ENCODE measurements at places on chromosomes 6 and 20.

- DNase-seq: no peak
- no peaks in the 10 kb centered on the region for H3K36me3 ChIP-seq
Measured at GRCh38 chr6:130602151-130602770, 224.9 kb upstream of the SMLR1 start.

GRCh38 chr6:117206944-117207687 lies 58.2 kb upstream of the VGLL2 start:
- no peaks in the 10 kb centered on the region for H3K27me3 ChIP-seq
- DNase-seq: no peak
- H3K4me1 ChIP-seq: no peaks in the 10 kb centered on the region
- no peak overlapping the region for H3K27ac ChIP-seq
- no peaks in the 10 kb centered on the region for H3K36me3 ChIP-seq

GRCh38 chr20:18001131-18001921 lies 32.5 kb downstream of the MGME1 start:
- no peaks in the 10 kb centered on the region for H3K4me1 ChIP-seq
- no peaks in the 10 kb centered on the region for H3K36me3 ChIP-seq
- no peak overlapping the region for H3K4me3 ChIP-seq

GRCh38 chr20:45174434-45175364 lies at the start of gene PI3:
Gene PI3 (plus strand): TSS chr20:45174902. CDS start chr20:45174923, 21 bp downstream.
- no peaks in the 10 kb centered on the region for H3K4me1 ChIP-seq
- no peak for DNase-seq
- H3K36me3 ChIP-seq: no peaks in the 10 kb centered on the region
- no peaks in the 10 kb centered on the region for H3K27me3 ChIP-seq
- no peak within 1 kb of the TSS for H3K4me3 ChIP-seq

DNA sequence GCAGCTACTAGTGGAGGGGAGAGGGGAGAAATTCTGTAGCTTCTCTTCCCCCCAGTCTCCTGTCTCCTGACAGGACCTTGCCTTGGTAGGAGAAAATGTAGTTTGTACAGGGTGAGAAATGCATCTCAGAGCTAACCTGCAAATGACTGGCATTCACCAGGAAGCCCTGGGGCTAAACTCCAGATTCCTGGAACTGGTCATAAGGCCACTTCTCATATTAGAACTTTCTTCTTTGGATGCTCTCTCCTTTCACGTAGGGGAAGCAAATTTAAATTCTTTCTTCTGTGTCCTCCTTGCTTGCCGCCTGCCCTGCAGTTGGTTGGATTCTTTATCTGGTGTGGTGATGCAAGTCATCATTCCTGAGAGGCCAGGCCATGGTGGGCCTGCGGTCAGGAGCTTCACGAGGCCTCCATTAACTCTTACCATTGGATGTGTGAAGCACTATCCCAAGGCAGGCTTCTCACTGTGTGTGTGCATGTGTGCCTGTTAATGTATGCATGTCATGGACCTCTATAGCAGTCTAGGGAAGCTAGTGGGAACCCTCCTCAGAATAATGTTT lies 182.0 kb downstream of the PHF3 start:
- H3K4me3 ChIP-seq: no peak overlapping the region
- H3K36me3 ChIP-seq: no peaks in the 10 kb centered on the region
- no peaks in the 10 kb centered on the region for H3K27me3 ChIP-seq
- no peaks in the 10 kb centered on the region for H3K4me1 ChIP-seq

DNA sequence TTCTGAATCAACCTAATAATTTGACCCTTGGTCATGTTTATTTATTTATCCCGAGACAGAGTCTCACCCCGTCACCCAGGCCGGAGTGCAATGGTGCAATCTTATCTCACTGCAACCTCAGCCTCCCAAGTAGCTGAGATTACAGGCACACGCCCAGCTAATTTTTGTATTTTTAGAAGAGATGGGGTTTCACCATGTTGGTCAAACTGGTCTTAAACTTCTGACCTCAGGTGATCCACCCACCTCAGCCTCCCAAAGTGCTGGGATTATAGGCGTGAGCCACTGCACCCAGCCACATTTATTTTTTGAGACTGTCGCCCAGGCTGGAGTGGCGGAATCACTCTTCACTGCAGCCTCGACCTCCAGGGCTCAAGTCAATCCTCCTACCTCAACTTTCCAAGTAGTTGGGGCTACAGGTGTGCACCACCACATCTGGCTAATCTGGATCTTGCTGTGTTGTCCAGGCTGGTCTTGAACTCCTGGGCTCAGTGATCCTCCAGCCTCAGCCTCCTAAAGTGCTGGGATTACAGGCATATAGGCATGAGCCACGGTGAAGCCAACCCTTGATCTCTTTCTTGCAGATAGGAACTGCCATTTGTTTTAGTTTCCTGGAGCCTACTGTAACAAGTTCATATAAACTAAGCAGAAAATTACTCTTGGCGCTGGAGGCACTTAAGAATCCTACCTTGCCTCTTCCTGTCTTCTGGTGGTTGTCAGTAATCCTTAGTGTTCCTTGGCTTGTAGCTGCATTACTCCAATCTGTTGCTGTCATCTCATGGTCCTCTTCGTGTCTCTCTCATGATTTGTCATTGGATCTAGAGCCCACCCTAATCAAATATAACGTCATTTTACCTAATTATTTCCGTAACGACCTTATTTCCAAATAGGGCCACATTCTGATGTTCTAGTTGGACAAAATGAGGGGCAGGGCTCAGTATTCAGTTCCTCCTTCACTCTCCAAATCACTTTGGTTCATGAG lies 2.3 kb downstream of the RPS18 start:
- H3K4me3 ChIP-seq: no peak overlapping the region
- H3K4me1 ChIP-seq: peaks cover 6% of the 10 kb centered on the region
- H3K27me3 ChIP-seq: no peaks in the 10 kb centered on the region
- H3K27ac ChIP-seq: no peak overlapping the region
- H3K36me3 ChIP-seq: peaks cover 48% of the 10 kb centered on the region

GRCh38 chr6:79808921-79809320 lies 138.4 kb downstream of the ELOVL4 start:
- DNase-seq: no peak
- H3K4me3 ChIP-seq: no peak overlapping the region
- no peak overlapping the region for H3K27ac ChIP-seq
- no peaks in the 10 kb centered on the region for H3K4me1 ChIP-seq
